Cerebellum (tissue), 4 donors: ENCODE measurements at places on chromosomes 11 and 22.
A peak's percentile ranks its signal among the peaks of the same experiment; 100 is the strongest.

GRCh38 chr11:70886676-70887541, 365.5 kb downstream of the SHANK2 start:
- no peak for DNase-seq

- no peak for DNase-seq
Observed at GRCh38 chr11:134207538-134208239, 16.1 kb downstream of the NCAPD3 start.

DNA sequence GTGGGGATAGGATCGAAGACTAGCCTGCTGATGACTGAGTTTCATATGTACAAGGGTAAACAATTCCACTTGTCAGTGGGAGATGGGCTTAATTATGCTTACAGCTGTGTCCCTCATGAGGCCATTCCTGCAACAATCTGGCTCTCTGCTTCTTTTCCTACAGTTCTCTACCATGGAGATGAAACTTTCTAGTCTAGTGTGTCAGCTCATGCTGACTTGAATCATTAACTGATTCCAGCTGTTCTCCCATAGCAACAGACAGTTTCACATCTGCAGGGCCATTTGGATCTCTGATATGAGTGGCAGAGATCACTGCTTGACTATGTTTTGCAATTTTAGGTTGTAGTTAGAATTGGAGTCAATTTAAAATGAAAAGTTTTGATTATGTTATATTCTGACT, 1251.7 kb upstream of the RAG2 start:
- no peak for DNase-seq

GRCh38 chr11:27658535-27659236, 41.6 kb downstream of the BDNF start:
- no peak for DNase-seq

- no peak for DNase-seq
Observed at GRCh38 chr11:67820081-67820480, 145.7 kb upstream of the ALDH3B2 start.

GRCh38 chr11:111911563-111912401, at the start of gene CRYAB:
Gene CRYAB (minus strand): TSS chr11:111911770. CDS start chr11:111911724, 46 bp downstream.
- DNase-seq: peak; percentile 92

DNA sequence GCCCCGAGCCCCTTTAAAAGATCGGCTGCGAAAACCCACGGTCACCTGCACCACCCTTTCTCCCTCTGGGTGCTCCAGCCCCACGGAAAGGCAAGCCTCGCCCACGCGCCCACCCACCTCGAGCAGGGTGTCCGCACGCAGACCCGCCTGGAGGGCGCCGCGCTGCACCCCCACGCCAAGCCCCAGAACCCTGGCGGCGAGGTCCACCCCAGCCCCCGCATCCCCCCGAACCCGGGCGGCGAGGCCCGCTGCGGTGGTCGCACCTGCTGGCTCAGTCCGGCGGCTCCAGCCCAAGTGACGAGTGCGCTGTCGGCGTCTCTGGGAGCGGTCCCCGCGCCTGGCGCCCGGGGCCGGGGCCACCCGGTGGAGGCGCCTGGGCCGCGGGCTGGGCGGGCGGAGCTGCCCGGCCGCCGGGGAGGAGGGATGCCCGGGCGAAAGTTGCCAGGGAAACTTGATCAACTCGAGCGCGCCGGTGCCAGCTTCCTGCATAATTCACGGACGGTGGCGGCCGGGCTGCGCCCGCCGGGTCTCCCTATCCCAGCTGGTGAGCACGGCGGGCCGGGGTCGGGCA, 1.1 kb downstream of the SHANK2 start:
- no peak for DNase-seq
